ENCODE measurements at places on chromosomes 13 and 19. TPM values are rescaled to one million over a fixed set of nuclear protein-coding genes. Genes with fewer than 3 reads are reported as not detected.

Gene DLL3
- 0.17 TPM for total RNA-seq

Gene ZNF813
- total RNA-seq, result 2.4 TPM

Gene C19orf18
- 1.6 TPM for total RNA-seq

Gene RNF225
- total RNA-seq, result 0.39 TPM

Gene CGB3
- total RNA-seq, result not detected

Gene VAV1
- 117 TPM for total RNA-seq

Gene ATP4A
- not detected for total RNA-seq

Gene KIR3DL1
- not detected for total RNA-seq

Gene N4BP2L2
- total RNA-seq, result 242 TPM

Gene ZSCAN1
- not detected for total RNA-seq

Gene MEF2B
- total RNA-seq, result 3.5 TPM

Gene CNMD
- not detected for total RNA-seq

Gene PLIN5
- total RNA-seq, result not detected

Gene GNG8
- not detected for total RNA-seq

Gene ZMYM5
- total RNA-seq, result 32.9 TPM

Gene ERFL
- total RNA-seq, result 4.7 TPM

Gene ZNF443
- total RNA-seq, result 3.9 TPM

Gene C13orf42
- total RNA-seq, result not detected

Gene SLC10A2
- not detected for total RNA-seq

Measured in CD4-positive, CD25-positive, alpha-beta regulatory T cell (primary cell).